ENCODE measurements at places on chromosomes 13 and 19.

- no peak for DNase-seq
Measured at GRCh38 chr13:98398581-98398980, 178.3 kb downstream of the STK24 start.

- no peak for DNase-seq
Measured at GRCh38 chr19:54456423-54457373, 6.9 kb downstream of the LENG9 start.

DNA sequence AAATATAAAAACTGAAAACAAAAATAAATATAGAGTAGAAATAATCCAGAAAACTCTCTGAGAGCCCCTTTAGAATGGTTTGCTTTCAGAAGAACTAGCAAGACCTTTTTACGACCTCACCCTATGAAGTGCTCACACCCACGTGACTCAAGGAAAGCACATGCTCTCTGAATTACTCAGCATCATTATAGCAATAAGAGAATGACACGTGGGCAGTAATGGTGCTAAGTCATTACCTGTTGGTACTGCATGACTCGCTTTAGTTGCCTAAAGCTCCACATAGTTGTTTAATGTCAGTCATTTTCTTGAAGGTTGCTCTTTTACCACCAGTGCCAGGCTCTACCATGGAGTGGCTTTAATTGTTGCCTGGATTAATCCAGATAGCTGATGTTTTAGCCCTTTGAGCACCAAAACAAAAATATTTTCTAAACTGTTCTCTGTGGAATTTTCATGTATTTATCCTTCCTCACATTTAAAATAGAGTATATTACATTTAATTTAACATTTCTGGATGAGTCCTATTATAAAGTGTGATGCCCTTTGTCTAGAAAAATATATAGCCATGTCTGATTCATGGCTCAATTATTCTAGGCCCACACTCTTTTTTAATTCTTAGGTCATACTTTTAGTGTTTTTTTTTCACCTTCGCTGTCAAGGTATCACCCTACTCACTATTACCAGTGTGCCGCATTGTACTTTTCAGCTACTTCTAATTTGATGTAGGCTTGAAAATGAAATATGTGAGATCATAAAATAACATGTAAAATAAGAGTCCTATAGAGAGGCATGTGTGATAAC, 56.8 kb downstream of the THSD1 start:
- no peak for DNase-seq

DNA sequence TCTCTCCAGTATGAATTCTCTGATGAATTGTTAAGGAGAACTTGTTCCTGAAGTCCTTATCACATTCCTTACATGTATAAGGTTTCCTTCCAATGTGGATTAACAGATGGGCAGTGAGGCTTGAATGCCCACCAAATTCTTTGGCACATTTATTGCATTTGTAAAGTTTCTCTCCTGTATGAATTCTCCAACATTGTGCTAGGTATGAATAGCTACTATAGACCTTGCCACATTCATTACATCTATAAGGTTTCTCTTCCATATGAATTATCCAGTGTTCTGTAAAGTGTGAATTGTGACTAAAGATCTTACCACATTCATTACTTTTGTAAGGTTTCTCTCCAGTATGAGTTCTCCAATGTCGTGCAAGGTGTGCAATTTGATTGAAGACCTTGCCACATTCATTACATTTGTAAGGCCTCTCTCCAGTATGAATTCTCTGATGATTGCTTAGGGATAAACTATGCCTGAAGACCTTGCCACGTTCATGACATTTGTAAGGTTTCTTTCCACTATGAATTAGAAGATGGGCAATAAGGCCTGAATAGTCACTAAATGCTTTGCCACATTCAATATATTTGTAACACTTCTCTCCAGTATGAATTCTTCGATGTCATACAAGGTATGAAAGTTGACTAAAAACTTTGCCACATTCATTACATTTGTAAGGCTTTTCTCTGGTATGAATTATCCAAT, 20.4 kb downstream of the ZNF578 start:
- no peak for DNase-seq

DNA sequence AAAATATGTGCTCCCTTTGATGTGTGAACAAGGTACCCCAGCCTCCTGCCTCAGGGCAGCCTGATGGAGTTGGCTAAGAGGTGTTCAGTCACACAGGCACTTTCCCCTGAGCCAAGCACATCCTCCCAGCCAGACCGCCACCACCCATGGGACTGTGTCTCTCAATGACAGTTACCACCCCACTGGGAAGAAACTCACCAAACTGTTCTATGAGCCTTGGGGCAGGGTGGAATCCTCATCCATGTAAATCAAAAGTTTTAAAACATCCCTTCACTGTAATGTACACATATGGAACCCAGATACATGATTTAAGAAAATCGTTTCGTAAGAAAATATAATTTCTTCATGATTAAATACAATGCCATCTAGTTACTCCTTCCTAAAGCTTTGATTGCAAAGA, 138.4 kb upstream of the LSM14A start:
- no peak for DNase-seq

DNA sequence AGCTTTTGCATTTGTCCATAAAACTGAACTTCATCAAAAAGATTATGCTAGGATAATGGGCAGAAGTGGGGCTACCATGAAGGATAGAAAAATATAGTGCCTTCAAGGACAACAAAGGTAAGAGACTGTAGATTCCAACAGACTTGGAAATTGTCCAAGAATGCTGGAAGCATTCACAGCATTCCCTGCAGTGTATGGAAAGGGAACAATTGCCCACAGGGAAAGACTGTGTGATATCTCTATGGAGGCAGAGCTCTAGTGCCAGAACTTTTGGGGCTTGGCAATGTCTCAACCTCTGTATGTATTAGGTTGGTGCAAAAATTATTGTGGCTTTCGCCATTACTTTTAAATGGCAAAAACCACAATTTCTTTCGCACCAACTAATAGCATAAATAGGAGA, 1598.8 kb upstream of the MIR17HG start:
- no peak for DNase-seq

DNA sequence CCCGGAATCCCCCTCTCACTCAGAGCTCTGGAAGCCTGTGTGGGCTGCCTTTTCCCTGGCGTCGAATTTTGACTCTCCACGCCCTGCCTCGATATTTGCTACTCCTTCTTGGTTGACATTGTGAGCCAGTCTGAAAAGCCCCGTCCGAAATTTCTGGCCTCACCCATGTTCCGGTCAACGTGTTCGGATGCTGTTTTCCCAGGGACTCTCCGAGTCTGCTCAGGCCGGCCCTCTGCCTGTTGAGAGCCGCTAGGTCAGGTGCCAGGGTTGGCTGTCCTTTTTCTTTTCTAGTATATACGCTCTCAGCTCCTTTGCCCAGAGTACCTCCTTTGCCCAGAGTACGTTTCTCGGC, 6.8 kb upstream of the DGKH start:
- peak; percentile 38 for DNase-seq

DNA sequence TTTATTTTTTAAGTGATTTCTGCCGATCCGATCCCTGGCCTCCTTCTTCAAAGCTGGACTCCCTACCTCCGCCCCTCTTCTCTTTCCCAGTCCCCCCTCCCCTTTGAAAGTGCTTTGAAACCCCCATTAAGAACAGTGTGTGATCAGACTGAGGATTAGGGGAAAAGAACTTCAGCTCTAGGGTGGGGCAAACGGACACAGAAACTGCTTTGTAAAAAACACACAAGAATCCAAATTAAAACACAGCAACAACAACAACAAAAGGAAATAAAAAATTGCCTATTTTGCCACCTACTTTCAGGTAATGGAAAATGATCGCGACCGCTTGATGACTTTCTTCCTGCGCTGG, 1.4 kb downstream of the SPRY2 start:
- DNase-seq, result no peak

DNA sequence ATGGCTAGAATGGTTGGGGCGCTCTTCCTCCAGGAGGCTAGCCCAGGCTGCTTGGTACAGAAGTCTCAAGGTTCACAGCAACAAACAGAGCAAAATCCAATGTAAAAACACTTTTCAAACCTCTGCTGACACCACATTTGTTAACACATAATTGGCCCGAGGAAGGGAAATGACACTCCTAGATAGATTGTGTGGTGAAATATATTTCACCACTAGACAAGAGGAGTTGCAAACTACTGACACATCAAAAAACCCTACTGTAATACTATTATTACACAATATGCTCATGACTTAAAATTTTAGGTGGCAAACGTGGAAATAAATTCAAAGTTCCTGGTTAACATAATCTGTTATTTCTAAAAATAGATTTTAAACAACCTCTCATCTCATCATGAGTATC, 643.6 kb downstream of the PCDH9 start:
- DNase-seq, result no peak

DNA sequence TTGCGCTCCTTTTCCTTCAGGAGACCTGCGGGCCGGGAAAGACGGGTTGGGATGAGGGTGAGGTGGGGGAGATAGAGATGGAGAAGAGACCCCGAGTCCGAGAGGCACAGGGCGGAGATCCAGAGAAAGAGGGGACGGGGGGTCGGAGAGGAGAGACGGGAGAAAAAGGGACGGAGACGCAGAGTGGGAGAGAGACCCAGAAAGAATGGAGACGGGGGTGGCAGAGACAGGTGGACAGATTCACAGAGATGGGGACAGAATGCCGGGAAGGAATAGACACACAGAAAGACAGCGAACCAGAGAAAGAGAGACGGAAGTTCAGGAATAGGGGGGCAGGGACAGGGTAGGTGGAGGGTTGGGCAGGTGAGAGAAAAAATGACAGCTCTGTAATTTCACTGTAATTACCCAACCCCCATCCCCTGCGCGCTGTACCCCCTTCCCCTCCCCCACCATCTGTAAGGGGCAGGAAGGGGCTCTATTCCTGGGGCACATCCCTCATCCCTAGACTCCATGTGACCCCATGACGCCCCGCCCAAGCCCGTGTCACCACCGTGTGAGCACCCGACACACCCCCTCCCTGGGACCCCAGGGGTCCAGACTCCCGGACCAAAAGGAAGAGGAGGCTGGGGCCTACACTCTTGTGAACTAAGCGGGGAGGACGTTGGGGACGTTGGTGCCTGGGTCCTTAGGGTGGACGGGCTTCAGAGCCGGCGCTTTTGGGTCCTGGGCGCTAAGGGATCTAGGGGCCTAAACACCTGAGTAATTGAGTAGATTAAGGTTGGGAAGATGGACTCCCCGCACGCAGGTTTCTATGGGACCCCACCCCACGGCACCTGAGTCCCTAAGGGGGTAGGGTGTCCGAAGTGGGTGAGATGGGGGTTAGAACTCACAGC, 967 bp downstream of the DBP start:
- DNase-seq, result no peak

DNA sequence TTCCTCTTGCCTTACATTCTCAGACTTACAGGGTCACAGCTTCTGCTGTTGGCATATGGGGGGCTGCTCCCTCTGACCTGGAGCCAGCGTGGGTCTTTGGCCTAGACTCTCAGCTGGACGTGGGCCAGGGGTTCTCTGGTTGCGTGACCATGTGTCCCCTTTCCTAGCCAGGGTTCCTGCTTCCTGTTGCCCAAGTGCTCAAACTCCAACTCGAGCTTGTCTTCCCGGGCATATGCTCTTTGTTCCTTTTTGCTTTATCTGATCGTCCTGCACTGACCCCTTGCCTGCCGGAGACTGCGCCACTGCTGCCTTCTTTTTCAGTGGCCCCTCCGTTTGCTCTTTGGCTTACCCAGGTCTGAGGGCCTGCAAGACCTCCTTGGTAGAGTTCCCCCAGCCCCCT, 25.3 kb upstream of the GPR183 start:
- DNase-seq, result no peak

GRCh38 chr13:40376867-40377535, 289.4 kb downstream of the FOXO1 start:
- DNase-seq, result no peak

- no peak for DNase-seq
Measured at GRCh38 chr19:38861368-38861767, 11.6 kb upstream of the HNRNPL start.

DNA sequence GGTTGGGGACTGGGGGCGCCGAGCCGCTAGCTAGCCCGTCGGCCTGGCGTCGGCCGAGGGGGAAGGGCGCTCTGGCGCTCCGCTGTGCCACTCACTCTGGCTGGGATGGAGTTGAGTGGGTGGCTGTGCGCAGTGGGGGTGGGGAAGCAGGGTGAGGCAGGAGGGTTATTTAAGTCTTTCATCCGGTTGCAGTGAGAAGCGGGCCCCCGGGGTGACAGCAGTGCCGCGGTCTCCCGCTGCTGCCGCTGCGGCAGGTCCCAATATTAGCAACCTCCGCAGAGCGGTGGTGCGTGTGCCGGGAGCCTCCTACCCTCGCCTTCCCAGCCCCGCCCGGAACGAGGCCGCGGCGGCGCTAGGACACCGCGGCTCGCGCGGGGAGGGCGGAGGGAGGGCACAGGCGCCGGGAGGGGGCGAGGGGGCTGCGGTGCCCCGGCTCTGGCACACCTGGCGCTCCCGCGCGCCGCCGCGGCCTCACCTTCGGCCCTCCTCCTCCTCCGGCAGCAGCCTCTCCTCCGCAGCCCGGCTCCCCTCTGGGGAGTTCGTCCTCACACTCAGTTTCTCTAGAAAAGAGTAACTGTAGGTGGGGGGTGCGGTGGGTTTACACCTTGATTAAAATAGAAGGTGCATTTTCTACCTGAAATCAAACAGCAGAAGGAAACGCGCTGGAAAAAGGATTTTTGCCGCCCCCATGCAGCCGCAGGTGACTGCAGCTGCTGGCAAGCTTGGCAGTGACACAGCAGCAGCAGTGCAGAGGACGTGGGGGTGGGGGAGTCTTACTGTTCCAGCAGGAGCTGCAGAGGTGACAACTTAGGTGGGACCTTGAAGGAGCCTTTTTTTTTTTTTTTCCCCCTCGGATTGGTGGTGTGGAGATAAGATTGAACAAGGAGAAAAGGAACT, 4.5 kb downstream of the FGF9 start:
- DNase-seq, result peak; percentile 50

- DNase-seq, result no peak
Measured at GRCh38 chr13:48776401-48776800, 122.7 kb downstream of the CYSLTR2 start.

- no peak for DNase-seq
Measured at GRCh38 chr19:8391198-8392016, 1.2 kb downstream of the RAB11B start.

- no peak for DNase-seq
Measured at GRCh38 chr13:48535766-48536165, 2.9 kb upstream of the RCBTB2 start.

DNA sequence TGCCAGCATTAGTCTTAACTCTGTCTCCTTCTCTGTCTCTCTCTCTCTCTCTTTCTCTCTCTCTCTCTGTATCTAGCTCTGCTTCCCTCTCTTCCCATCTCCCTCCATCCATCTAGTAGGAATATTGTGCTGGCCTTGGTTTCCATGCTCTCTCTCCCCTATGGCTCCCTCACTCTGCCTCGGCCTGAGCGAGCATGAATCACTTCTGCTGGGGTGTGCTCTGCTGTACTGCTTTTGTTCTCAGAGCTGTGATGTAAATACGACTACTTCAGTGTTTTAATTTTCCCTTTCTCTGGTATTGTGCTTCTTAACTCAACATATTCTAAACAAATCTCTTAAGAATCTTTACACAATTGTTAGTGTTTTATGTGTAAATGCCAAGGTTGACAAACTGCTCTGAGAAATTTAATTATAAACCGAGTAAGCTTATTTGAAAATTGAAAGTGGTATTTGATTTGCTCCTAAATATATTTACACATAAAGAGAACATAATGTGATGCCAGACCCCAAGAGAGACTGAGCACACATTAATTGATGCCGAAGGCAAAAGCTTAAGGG, 211.5 kb upstream of the KL start:
- DNase-seq, result no peak

GRCh38 chr19:54959840-54960239, 6.3 kb upstream of the NLRP2 start:
- DNase-seq, result no peak
